ENCODE measurements at places on chromosomes 3 and 15.
A peak's percentile ranks its signal among the peaks of the same experiment; 100 is the strongest.

- DNase-seq, result no peak
These were observed 15.3 kb upstream of the PLCL2 start for GRCh38 chr3:16869261-16870005.

- DNase-seq, result no peak
These were observed 187.6 kb upstream of the STRIT1 start for GRCh38 chr3:155481089-155481488.

DNA sequence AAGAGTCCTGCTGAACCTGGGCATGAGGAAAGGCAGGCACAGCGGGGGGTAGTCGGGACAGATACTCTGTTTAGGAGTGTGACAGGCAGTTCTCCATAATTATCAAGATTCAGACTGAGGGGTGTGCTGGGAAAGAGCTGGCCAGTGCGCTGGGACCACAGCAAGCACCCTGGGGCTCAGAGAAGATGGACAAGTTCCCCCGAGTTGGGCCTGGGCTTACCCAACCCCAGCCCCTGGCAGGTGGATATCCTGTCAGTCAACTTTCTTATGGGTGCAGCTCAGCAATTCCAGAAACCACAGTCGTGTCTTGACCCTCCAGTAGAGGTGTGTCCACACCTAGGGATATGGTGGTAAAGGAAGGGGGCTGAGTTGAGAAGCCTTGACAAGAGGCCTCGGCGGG, 49.2 kb upstream of the PRR20G start:
- no peak for DNase-seq

GRCh38 chr3:152376351-152377183, 107.8 kb downstream of the MBNL1 start:
- DNase-seq, result no peak

- no peak for DNase-seq
These were observed 145.8 kb upstream of the CHRM5 start for GRCh38 chr15:33822479-33822878.

GRCh38 chr15:94119923-94120775, 111.2 kb upstream of the MCTP2 start:
- peak; percentile 76 for DNase-seq

- no peak for DNase-seq
These were observed 51.5 kb upstream of the DCUN1D1 start for GRCh38 chr3:183031826-183032225.

DNA sequence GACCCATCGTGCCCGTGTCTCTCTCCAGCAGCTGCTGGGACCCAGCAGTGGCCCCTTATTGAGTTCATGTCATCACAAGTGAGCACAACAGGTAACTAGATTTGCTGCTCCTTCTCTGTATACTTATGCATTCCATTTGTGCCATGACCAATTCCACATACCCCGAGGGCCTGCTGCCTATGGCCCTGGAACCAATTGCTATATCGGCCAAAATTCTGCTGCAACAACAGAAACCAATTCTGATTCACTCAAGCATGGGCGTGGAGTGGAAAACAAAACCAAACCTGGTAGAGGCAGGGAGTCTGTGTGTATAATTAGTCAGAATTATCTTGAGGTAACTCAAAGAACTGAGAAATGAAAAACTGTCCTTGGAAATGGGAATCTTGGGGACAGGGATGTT, 516.6 kb downstream of the EPHB1 start:
- no peak for DNase-seq

Measured in retina (tissue), 1 donor.